M059J (cell line): ENCODE measurements at places on chromosomes 4 and X.

GRCh38 chrX:140141444-140142029 is 176.2 kb upstream of the CXorf66 start:
- DNase-seq, result peak; percentile 51

- peak; percentile 29 for DNase-seq
Observed at GRCh38 chrX:14095702-14096101, 66.0 kb upstream of the GEMIN8 start.

DNA sequence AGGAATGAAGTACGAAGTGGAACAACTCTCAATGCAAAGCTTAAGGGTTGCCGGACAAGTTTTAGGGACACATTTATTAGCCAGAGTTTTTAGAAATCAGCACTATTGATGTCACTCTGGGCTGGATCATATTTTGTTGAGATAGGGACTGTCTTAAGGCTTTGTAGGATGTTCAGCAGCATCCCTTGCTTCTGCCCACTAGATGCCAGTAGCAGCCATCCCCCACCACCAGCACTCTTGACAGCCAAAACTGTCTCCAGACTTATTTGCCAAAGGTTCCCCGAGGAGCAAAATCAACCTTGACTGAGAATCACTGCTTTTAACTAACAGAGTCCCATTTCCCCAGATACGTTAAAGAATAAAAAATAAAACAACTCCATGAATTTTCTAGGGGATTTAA is 1497.3 kb downstream of the STIM2 start:
- peak; percentile 19 for DNase-seq

- DNase-seq, result no peak
Observed at GRCh38 chr4:106971636-106972035, 64.5 kb downstream of the DKK2 start.

- no peak for DNase-seq
Observed at GRCh38 chr4:178275671-178276360, 833.6 kb upstream of the AGA start.

- DNase-seq, result no peak
Observed at GRCh38 chr4:10240691-10241090, 124.1 kb upstream of the WDR1 start.

DNA sequence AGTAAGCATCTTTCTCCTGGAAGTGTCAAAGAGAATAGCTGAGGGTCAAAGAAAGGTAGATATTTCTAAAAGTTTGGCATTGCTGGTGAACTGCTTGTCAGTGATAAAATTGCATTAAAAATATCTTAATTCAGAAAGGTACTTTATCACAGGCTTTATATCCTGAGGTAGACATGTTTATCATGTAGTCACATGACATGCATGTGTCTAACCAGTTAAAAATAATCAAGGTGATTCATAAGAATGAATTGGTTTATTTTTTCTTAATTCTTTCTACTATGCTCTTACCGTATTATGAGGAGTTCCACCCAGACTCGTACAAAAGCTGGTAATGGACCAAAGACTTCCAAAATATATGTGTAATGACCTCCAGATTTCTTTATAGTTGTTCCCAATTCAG is 6.1 kb downstream of the SLC7A11 start:
- DNase-seq, result peak; percentile 48

DNA sequence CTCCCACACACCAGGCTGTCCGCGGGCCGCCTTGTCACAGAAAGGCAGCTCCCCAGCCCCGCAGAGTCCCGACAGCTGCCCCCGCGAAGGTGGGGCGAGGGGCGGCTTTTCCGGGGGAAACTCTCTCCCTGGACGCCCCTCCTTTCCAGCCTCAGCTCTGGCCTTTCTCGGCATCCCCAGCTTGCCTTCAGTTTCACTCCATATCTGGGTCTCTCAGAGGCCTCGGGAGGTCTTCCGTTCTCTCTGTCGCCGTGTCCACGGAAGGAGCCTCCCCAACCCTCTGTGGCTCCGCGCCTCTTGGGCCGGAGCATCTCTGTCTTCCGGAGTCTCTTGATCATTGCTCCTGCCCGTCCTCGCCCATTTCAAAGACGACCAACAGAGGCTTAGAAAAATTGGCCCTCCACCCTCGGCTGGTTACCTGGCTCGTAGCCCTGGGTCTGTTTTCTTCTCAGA is 6.1 kb upstream of the MSX1 start:
- DNase-seq, result no peak

GRCh38 chr4:175973027-175973923 is 92.4 kb upstream of the WDR17 start:
- DNase-seq, result no peak

- DNase-seq, result peak; percentile 32
Observed at GRCh38 chr4:141462361-141462760, 174.0 kb upstream of the IL15 start.

GRCh38 chr4:8286719-8287342 is 17.3 kb downstream of the HTRA3 start:
- no peak for DNase-seq

DNA sequence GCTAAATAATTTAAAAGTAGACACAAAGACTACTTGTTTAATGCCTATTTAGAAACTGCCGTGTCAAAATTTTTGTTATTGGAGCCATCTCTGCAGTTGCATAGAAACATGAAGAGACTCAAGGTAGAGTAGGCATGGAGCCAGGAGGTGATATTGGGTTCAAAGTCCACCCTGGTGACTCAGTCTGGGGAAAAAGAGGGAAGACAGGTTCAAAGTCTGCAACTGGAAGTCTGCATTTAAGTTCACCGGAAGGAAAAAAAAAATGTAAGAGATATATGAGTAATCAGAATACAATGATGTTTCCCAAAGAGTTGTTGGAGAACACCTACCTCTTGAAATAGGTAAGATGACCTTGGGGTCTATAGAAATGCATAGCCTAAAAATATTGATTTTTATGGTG is 67.4 kb upstream of the QRFPR start:
- DNase-seq, result no peak

DNA sequence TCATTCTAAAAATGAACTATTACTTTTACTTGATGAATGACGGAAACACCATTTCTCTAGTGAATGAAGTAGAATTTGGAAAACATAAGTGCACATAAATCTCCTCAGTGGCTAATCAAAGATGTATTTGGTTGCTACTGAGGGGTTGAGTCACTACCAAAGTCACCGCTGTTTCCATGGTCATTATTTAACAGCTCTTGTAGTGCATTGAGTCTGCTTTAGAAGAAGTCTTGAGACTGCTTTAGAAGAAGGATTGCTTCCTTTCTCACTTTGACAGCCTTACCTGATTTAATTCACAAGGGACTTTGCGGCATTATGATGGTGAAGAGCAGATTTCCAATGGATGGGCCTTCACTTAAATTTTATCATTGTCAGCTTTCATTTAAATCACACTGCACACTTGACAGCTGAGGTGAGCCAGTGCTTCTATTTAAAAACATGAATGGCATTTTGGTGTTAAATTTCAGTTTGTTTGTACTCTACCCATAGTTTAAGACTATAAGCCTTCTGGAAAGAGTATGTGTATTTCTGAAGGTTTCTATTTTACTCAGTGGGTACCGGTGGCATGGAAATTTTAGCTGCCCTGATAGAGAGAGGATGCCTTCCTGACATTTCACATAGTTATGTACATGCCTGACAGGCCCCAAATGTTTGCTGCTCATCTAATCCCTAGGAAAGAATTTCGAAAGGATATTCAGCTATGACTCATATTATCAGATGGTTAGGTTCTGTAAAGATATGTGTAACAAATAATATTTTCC is 9.5 kb downstream of the ASB5 start:
- peak; percentile 62 for DNase-seq

DNA sequence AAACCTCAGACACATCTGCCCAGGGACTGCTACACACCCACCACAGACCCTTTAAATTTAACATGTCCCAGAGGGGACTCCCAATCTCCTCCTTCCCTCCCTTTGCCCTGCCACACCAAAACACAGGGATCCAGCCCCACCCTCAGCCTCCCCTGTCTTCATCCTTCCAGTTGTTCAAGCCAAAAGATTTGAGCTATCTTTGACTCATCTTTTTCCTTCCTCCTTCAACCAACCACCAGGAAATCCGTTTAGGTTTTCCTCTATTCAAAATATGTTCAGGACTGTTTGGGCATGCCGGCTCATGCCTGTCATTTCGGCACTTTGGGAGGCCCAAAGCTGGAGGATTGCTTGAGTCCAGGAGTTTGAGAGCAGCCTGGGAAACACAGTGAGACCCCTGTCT is 6.9 kb upstream of the STK32B start:
- no peak for DNase-seq

GRCh38 chr4:169160825-169161224 is 109.9 kb downstream of the SH3RF1 start:
- no peak for DNase-seq

- DNase-seq, result no peak
Observed at GRCh38 chr4:95360256-95360903, 188.4 kb downstream of the UNC5C start.

DNA sequence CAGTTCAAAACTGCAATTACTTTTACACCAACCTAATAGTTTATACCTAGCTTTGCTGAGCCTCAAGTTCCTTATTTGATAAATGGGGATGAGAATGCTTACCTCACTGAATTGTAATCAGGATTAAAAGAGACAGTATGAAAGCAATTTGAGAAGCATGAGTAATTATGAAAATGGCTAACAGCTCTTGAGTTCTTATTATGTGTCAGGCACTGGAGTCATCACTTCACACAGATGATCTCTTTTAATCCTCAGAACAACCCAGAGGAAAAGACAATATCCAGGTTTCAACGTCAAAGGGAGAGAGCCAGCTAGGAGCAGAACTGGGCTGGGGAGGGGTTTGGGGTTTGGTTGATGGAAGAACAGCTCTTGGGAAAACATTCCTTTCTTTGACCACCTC is 221.0 kb upstream of the NWD2 start:
- no peak for DNase-seq

- peak; percentile 82 for DNase-seq
Observed at GRCh38 chrX:989959-990510, 222.4 kb downstream of the CRLF2 start.

GRCh38 chr4:102598762-102599374 is 97.7 kb downstream of the NFKB1 start:
- DNase-seq, result no peak

DNA sequence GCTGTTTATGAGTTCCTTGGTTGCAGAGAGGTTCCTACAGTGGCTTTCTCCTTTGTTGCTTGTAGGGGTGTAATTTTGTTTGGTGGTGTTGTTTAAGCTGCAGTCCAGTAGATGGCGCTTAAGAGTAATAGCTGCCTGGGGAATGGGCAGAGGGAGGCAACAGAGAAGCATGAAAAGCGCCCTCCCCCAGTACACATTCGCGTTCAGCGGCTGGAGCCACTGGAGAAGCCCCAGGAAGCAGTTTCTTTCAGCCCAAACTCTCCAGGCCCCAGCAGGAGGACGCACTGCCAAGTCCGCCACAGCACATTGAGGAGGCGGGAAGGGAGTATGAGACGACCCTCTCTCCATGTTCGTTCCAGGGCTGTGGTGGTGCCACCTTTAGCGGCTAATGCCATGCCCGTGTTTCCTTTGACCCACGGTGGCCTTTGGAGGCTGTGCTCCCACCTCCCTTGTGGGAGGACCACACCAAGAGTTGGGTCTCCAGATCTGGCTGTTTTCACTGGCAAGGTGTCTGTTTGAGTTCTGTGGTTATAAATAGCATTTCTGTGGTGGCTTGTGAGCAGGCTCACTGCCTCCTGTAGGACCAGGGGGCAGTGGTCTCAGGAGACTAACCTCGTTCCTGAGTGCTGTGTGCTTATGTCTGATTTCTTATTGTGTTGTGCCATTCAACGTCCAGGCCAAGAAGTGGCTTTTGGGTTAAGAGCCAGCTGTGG is 252.3 kb downstream of the ARHGAP10 start:
- DNase-seq, result peak; percentile 21

- DNase-seq, result peak; percentile 81
Observed at GRCh38 chr4:56530269-56531148, 24.9 kb downstream of the ARL9 start.

GRCh38 chrX:37873220-37873619 is 25.8 kb upstream of the DYNLT3 start:
- DNase-seq, result no peak

DNA sequence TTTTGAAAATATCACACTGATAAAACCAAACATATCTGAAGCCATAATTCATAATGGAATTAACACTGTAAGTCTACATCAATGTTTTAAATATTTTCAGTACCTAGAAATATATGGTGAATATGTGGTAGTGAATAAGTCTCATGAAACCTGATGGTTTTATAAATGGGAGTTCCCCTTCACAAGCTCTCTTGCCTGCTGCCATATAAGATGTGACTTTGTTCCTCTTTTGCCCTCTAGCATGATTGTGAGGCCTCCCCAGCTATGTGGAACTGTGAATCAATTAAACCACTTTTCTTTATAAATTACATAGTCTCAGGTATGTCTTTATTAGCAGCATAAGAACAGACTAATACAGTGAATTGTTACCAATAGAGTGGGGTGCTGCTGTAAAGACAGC is 536.8 kb upstream of the GALNT7 start:
- no peak for DNase-seq
